ENCODE measurements at places on chromosomes 4 and X. TPM values are rescaled to one million over a fixed set of nuclear protein-coding genes. Genes with fewer than 3 reads are reported as not detected.

GRCh38 chr4:78024576-78025091 is 32.5 kb upstream of the FRAS1 start:
- DNase-seq, result no peak

DNA sequence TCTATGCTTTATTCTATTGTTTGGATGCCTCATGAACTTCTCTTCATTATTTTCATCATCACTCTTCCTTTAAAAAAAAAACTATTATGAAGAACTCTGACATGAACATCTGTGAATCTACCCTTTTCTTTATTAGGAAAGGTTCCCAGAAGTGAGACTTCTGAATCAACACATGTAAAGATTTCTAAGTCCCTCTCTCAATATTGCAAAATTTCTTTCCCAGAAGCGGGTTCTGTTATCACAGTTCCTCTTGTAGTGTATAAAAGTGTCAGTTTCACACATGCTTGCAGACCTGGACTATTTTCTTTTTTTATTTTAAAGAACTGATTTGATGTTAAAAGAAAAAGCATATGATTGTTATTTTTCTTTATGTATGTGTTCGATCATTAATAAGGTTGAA is 330.8 kb upstream of the KLF3 start:
- no peak for DNase-seq

GRCh38 chr4:182555997-182556418 is 312.8 kb downstream of the TENM3 start:
- no peak for DNase-seq

GRCh38 chr4:23130845-23131244 is 438.1 kb downstream of the GBA3 start:
- no peak for DNase-seq

Gene ARX
- 0.76 TPM for total RNA-seq

Gene LDOC1
- 9.4 TPM for total RNA-seq

Gene APOO
- total RNA-seq, result 9.2 TPM

Gene CYLC1
- not detected for total RNA-seq

Gene SOX3
- not detected for total RNA-seq

All from pancreas (tissue), 10 donors.